Activated CD4-positive, alpha-beta T cell treated with anti-CD3 and anti-CD28 coated beads for 4 hours (primary cell): ENCODE measurements at places on chromosomes 5 and 9.

GRCh38 chr5:154189819-154190594, 526 bp upstream of the GALNT10 start:
- DNase-seq = peak; percentile 80

GRCh38 chr9:98442114-98442513, 186.7 kb upstream of the TBC1D2 start:
- DNase-seq = no peak

GRCh38 chr5:170576602-170577535, 73.0 kb downstream of the KCNIP1 start:
- no peak for DNase-seq

GRCh38 chr5:138491669-138492559, 26.6 kb downstream of the EGR1 start:
- DNase-seq = peak; percentile 81

- no peak for DNase-seq
Measured at GRCh38 chr9:9799287-9799686, 813.5 kb downstream of the PTPRD start.
